ENCODE measurements at places on chromosomes 1 and 21.

GRCh38 chr1:109931189-109931731 lies 20.6 kb downstream of the CSF1 start:
- DNase-seq, result no peak

- no peak for DNase-seq
Observed at GRCh38 chr1:62590255-62590969, 6.9 kb upstream of the ANGPTL3 start.

DNA sequence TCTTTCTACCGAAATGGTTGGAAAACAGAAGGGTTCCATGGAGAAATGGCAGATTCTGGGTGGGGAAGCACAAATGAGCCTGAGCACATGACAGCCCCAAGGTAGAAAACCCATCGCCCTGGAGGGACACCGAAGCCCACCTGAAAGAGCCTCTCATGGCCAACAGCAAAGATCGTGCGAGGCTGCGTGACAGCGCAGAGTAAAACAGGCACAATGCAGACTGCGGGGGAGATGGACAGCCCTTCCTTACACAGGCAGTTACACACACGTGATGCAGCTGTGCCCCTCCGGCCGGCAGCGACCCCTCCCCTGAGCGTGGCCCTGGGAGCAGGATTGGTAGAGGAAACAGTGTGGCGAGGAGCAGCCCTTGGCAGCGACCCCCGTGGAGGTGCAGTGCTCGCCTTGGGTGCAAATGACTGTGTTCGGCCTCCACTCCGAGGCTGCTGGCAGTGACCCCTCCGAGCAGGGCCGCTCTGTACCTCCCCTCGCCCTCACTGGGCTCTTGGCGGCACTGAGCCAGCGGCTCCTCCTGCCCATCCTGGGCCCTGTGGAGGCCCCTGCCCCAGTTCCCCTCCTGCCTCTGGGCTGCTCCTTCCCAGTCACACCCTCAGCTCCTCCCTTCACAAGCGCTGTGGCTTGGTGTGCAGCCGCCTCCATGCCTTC lies 120.9 kb upstream of the COL6A1 start:
- DNase-seq, result no peak

GRCh38 chr1:239456788-239457187 lies 70.4 kb downstream of the CHRM3 start:
- DNase-seq, result no peak

DNA sequence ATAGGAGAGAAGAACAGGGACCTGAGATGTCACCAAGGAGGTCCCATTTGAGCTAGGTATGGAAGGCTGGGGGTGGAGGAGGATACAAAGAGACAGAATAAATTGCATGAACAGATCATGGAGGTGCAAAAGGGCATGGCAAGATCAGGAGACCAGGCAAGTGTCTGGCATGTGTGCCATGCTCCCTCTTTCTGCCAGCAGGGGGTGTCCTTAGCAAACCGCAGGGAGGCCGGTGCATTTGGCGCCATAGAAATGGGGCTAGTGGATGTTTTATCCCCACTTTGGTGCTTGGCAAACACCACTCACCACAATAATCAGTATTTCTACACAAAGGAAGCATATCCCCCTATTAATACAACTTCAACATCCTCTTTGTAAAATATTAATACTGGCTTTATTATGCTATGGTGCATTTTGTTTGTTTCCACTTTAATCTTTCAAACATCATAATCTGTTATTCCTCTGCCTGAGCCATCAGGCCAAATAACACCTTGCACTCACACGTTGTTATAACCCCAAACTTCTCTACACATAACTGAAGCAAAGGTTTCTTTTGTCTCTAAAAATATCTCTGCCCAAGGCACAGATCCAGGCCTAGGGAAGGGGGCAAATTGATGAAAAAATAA lies 25.9 kb downstream of the S100A6 start:
- DNase-seq, result no peak

DNA sequence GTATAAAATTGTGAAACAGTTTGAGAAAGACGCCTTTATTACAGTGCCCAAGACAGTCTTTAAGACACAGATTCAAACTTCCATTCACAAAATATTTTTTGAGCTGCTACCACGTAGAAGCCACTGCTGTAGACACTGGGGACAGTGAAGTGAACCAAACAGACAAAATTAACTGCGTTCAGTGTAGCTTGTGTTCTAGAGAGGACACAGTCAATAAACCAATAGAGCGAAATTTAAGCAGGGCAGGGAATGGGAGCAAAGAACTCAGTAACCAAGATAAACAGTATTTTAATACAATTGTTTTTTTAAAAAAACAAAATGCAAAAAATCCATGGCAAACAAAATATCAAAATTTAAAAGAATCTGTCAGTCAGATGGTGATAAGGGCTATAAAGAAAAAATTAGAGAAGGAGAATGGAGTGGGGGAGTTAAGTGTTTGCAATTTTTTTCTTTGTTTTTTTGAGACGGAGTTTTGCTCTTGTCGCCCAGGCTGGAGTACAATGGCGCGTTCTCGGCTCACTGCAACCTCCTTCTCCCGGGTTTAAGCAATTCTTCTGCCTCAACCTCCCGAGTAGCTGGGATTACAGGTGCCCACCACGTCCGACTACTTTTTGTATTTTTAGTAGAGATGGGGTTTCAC lies 719 bp upstream of the PARS2 start:
- DNase-seq, result no peak

- DNase-seq, result no peak
Observed at GRCh38 chr21:35479529-35479928, 430.4 kb upstream of the RUNX1 start.

DNA sequence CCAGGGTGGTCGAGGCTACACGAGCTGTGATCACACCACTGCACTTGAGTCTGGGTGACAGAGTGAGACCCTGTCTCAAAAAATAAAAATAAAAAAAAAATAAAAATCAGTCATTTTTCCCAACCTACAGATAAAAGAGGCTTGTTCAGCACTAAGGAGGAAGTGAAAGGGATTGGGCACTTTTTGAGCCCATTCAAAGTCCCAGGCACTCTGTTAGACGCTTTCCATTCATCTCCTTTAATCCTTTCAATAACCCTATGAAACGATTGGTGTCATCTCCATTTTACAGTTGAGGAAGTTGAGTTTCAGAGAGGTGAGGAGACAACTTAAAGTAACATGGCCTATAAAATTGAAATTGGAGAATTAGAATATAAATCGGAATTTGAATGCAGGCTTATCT lies 10.4 kb upstream of the AGO4 start:
- no peak for DNase-seq

DNA sequence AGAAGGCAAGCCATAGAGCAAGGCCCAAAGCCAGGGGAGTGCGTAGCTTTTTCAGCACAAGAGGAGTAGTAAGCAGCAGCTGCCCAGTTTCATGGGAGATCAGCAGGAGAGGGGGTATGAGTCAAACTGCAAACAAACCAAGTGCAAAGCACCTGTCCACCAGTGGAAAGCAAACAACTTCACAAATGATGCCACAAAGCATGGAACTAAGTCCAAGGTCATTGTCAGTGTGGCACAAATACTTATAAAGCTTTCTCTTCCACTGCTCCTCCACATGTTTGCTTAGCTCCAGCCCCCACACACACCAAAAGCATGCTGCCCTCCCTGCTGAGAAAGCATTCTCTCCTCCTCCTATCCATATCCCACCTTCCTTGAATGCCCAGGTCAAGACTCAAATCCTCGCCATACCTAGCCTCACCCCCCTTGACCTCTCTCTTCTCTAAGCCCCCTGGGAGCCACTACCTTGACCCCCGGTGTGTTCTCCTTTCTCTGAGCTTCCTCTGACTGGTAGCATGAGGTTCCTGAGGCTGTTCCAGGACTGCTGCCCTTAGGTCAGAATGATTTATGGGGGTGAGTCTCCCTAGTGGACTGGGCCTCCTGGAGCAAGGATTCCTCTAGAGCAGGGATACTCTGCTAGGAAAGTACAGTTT lies 70.4 kb downstream of the DMAP1 start:
- DNase-seq, result peak; percentile 59

DNA sequence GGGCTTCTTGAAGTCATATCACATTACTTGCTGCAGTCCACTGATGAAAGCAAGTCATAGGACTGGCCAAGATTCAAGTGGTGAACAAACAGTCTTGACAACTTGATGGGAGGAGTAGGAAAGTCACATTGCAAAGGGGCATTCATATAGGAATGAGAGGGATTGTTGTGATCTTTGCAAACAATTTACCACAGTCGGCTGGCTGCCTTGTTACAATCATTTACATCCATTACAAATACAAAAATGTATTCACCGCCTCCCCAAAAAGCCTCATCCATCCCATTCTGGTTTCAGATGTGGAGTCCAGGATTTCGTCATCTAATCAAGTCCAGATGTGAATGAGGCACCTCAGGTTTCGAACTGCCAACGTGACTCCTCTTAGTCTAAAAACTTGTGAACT lies 26.8 kb downstream of the GORAB start:
- DNase-seq, result no peak

DNA sequence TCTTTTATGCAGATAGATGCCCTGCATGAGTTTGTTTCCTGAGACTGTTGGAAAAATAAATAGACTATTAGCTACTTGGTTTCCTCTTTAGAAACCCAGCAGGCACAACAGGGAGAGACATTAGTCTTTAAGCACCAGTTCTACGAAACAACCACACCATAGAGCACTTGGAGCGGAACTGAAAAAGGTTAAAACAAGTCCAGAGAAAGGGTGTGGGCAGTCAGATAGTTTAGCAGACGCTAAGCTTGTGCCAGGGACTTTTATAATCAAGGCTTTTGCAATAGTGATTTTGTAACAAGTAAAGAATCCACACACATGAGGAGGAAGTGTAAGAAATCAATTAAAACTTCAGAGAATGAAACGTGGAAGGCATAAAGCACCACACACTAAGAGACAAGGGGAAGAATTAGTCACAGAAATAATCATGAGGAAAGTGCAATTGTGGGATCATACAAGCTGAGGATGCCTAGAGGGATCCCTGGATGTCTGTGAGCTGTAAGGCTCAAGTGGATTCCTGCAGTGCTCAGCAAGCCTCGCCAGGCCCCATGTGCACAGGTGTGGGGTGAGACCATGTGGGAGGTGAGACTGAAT lies 37.8 kb upstream of the TLR5 start:
- no peak for DNase-seq

GRCh38 chr1:157691285-157691920 lies 9.2 kb downstream of the FCRL3 start:
- no peak for DNase-seq

- DNase-seq, result no peak
Observed at GRCh38 chr1:50084389-50084788, 24.3 kb upstream of the ELAVL4 start.

DNA sequence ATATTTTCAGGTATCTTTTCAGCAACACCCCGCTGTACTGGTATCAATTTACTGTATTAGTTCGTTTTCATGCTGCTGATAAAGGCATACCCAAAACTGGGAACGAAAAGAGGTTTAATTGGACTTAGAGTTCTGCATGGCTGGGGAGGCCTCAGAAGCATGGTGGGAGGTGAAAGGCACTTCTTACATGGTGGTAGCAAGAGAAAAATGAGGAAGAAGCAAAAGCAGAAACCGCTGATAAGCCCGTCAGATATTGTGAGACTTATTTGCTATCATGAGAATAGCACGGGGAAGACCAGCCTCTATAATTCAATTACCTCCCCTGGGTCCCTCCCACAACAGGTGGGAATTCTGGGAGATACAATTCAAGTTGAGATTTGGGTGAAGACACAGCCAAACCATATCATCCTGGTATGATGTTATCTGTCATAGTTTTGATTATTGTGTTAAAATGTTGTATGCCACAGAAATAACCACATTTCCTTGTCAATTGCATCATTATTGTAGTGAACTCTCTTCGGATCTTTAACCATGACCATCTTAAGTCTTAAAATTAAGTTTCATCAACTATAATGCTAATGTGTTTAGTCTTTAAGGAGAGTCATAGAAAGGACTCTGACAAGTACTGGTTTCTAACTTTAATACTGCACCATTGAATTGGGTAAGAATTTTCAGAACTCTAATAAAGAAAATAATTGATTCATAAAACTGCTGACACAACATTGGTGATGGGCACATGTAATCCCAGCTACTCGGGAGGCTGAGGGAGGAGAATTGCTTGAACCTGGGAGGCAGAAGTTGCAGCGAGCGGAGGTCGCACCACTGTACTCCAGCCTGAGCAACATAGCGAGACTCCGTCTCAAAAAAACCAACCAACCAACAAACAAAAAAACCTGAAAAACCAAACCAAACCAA lies 58.2 kb downstream of the TBX19 start:
- no peak for DNase-seq

DNA sequence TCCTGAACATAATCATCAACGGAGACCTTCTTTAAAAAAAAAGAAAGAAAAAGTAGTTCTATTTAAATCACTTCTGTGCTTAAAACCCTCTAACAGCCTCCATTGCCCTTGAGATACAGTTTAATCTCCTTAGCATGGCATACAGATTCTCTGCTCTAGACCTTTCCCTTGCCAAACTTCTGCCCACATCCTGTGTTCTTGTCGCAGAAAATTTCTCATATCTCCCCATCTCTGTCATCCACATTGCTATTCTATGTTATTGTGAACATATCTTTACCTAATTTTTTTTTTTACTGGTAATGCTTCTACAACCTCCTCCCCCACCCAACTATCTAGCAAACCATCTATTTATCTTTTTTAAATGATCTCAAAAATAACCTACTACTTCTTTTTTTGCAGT lies 135.7 kb upstream of the PROX1 start:
- no peak for DNase-seq

- DNase-seq, result no peak
Observed at GRCh38 chr1:235644693-235645305, 4.8 kb downstream of the GNG4 start.

GRCh38 chr1:198083549-198083948 lies 73.2 kb upstream of the NEK7 start:
- DNase-seq, result no peak

GRCh38 chr1:22327411-22327810 lies 124.2 kb upstream of the ZBTB40 start:
- no peak for DNase-seq

GRCh38 chr21:33058527-33058926 lies 11.4 kb upstream of the OLIG1 start:
- DNase-seq, result no peak

GRCh38 chr1:204578867-204579664 lies 62.9 kb downstream of the MDM4 start:
- DNase-seq, result peak; percentile 28

Data from DMS79 treated with DMSO at 0.1 percent for 48 hours (cell line).